IMR-90 (cell line): ENCODE measurements at places on chromosomes 7 and 10. TPM values are rescaled to one million over a fixed set of nuclear protein-coding genes. Genes with fewer than 3 reads are reported as not detected.

The EPDR1 gene
- total RNA-seq: under 0.01 TPM in 1 of 2 replicates, not detected in the other

The CRHR2 gene
- total RNA-seq: not detected in 2 replicates

The SLC13A1 gene
- not detected in 2 replicates for total RNA-seq

The SLC26A5 gene
- total RNA-seq: not detected in 2 replicates

The CFAP69 gene
- 0.72 and 1.7 TPM in 2 replicates for total RNA-seq

The VSIR gene
- 5.0 and 5.3 TPM in 2 replicates for total RNA-seq

The FAM25A gene
- total RNA-seq: not detected in 2 replicates

The HOXA1 gene
- 0.54 and 0.83 TPM in 2 replicates for total RNA-seq

The PLAU gene
- total RNA-seq: 115 and 123 TPM in 2 replicates

The JAKMIP3 gene
- under 0.01 TPM in 2 replicates for total RNA-seq

The PVRIG gene
- total RNA-seq: not detected in 2 replicates

The CPA2 gene
- not detected in 2 replicates for total RNA-seq

The PTF1A gene
- not detected in 2 replicates for total RNA-seq

The NPFFR1 gene
- not detected in 2 replicates for total RNA-seq

The FXYD4 gene
- not detected in 2 replicates for total RNA-seq

The PPP1R17 gene
- not detected in 2 replicates for total RNA-seq
